Hematopoietic multipotent progenitor cell treated with erythropoietin and hydrocortisone succinate and interleukin-3 and kit ligand, for 8 days (in vitro differentiated cells): ENCODE measurements at places on chromosomes 12 and 14.

DNA sequence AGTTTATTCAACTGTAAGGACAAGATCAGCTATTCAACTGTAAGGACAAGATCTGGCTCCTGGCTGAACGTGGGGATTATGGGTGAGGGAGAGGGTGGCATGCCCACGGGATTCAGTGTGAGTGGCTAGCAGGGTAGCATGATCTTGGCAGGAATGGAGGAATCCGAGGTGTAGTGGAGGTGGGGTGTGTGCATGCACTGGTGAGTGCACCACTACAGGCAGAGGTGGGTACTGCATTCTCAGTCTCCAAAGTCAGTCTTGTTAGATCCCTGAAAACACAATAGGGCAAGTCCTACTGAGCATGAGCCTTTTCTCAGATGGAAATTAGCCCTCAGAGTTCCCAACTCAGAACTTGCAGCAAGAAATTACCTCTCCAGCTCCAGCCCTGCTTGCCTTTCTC lies 32.2 kb upstream of the DCD start:
- peak; percentile 34 for DNase-seq

GRCh38 chr14:72957213-72957612 lies 30.9 kb downstream of the DCAF4 start:
- DNase-seq: peak; percentile 30

DNA sequence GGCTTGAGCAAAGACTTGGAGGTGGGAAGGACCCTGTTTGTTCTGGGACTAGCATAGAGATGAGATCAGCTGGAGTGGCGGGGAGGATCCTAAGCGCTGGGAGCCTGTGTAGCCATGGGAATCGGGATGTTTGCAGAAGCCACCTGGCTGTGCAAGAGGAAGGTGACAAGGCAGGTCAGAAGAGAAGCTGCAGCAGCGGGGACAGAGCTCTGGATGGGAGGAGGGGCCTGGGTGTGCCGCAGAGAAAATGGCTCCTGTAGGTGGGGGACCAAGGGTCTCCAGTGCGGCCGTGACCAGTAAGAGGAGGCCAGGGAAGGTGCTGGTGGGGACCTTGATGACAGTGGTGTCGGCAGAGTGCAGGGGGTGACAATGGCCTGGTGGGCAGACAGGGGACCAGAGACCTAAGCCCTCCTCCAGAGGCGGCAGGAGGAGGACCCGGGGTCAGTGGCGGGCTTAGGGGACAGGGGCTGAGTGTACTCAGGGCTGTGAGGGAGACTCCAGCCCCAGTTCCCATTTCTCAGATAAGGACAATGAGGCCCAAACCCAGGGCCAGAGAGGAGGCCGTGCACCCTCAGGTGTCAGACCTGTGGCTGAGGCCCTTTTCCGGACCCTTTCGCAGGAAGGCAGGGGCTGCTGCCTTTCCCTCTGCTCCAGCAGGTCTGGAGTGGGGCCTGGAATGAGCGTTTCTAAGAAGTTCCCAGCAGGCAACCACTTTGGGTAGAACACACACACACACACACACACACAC lies 206.6 kb upstream of the RTL1 start:
- DNase-seq: no peak

- DNase-seq: no peak
These were observed 244.8 kb downstream of the TMTC2 start for GRCh38 chr12:82931349-82932116.

DNA sequence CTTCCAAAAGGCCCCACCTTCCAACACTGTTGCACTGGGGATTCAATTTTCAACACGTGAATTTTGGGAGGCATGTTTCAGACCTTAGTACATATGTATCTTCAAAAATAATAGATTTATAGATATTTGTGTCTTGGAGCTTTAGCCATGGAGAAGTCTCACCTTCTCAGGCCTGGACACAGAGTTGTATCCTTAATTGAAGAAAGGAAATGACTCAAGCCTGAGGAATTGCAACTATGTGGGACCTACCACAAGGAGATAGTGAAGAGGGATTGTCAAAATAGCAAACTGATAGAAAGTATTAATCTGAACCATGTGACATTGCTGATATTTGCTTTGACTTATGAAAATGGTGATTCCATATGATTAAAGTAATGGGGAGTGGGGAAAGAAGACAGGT lies 89.8 kb downstream of the ACSS3 start:
- no peak for DNase-seq

GRCh38 chr14:29724991-29725390 lies 202.7 kb downstream of the PRKD1 start:
- DNase-seq: no peak

DNA sequence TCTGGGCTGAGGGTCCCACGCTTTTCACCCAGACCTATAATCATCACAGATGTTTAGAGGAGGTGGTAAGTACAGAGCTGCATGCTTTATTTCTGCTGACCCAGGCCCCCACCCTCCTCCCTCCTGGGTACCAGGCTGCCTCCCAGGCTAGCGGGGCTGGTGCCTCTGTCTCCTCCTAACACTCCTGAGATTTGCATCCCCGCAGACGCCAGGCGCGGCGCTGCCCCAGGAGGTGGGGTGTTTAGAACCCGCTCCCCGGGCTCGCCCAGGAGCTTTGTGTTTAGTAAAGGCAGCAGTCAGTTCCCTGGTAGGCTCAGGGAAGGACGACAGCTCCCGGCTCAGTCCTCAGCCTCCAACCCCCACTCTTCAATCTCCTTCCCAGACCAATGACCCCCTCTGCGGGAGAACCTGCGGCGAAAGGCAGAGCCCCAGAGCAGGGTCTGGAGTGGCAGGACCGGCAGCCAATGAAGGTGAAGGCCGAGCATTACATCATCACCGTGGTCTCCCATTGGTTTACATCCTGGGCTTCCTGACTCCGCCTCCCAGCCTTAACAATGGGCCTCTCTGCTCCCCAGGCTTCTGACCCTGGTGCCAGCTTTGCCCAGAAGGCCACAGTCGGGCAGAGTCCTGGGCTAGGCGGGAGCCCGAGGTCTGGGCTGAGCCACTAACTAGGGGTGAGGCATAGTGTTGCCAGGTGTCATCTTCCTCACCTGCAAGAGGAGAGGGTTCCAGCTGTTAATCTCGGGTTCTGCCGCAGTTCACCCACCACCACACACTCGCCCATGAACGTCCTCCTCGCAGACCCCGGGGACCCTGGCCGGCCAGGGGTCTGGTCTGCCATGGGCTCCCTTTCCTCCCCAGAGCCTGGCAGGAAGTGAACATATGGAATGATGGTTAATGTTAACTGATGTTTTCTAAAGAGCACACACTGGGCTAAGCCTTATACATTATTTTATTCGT lies 57.5 kb downstream of the CALM1 start:
- DNase-seq: peak; percentile 30
